ENCODE measurements at places on chromosomes 7 and 10. TPM values are rescaled to one million over a fixed set of nuclear protein-coding genes. Genes with fewer than 3 reads are reported as not detected.

ZNF425 gene
- 3.8 TPM for total RNA-seq

GRCh38 chr10:17665747-17666146, 21.8 kb downstream of the STAM start:
- H3K36me3 ChIP-seq = peaks cover 5% of the 10 kb centered on the region
- no peaks in the 10 kb centered on the region for H3K27me3 ChIP-seq
- peak overlapping the region; percentile 94 for H3K27ac ChIP-seq
- peak; percentile 94 for DNase-seq

DNA sequence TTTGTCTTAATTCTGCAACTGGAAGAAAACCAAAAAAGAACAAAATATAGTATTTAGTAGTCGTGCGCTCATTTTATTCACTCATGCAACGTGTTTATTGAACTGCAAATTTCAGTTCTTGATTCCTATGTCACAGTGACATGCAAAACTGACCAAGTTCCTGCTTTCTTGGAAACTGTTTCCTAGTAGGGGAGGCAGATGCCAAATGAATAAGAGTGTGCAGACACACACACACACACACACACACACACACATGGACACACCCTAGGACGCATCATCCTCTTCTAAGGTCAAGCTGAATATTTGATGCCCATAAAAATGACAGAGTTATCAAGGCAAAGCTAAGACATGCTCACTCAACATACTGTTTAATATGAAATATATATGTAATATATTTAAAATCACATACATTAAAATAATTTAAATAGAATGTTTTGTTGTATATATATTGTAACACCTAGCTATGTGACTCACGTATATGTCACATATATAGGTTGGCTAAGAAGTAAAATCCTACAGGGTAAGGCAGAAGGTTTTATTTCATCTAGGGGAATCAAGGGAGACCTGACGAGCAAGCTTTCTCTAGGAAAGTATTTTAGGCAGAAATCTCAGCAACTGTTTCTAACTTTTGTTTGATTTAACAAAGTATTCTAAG, 79.6 kb downstream of the SVIL start:
- no peaks in the 10 kb centered on the region for H3K27me3 ChIP-seq
- peak; percentile 38 for DNase-seq
- H3K36me3 ChIP-seq = no peaks in the 10 kb centered on the region
- H3K4me1 ChIP-seq = peaks cover 24% of the 10 kb centered on the region
- H3K4me3 ChIP-seq = no peak overlapping the region

PNPLA8 gene
- 32.2 TPM for total RNA-seq

POLR3A gene
- 9.6 TPM for total RNA-seq
